ENCODE measurements at places on chromosomes 12 and 14.

DNA sequence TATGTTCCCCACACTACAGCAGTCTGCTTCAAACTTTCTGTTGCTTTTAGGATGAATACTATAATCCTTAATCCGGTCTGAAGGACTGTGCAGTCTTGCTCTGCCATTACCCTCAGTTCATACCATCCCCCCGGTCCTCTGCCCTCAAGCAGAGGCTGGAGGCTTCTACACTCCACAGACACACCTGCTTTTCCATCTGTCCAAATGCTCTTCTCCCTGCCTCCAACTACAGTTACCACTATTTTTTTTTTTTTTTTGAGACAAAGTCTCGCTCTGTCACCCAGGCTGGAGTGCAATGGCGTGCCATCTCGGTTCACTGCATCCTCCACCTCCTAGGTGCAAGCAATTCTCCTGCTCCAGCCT is 19.3 kb upstream of the KCNH3 start:
- DNase-seq: no peak

- no peak for DNase-seq
Measured at GRCh38 chr14:32427726-32428528, 98.8 kb downstream of the AKAP6 start.

DNA sequence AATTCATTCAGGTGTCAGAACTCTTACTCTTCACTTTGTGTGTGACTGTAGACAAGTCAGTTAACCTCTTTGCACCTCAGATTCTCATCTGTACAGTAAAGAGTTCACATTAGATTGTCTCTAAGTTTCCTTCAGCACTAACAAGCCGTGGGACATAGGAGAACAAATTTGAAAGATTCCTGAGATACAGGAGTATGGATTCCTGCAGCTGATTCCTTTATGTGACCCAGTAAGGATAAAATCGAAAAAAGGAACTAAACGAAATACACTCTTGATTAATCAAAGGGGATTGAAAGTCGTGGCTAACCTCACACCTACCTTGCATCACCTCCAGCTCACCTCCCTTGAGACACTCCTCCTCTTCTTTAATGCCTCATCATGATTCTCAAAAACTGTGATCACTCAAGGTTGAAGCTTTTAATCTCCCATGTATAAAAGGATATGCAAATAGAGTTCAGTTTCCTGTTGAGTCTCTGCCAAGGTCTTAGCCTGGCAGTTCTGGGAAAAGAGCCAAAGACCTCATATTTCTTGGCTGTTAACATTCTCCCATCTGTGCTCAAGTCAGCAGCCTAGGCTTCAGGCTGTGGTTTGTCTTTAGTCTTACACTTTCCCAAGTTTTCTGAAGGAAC is 156.6 kb downstream of the DAD1 start:
- DNase-seq: peak; percentile 69

DNA sequence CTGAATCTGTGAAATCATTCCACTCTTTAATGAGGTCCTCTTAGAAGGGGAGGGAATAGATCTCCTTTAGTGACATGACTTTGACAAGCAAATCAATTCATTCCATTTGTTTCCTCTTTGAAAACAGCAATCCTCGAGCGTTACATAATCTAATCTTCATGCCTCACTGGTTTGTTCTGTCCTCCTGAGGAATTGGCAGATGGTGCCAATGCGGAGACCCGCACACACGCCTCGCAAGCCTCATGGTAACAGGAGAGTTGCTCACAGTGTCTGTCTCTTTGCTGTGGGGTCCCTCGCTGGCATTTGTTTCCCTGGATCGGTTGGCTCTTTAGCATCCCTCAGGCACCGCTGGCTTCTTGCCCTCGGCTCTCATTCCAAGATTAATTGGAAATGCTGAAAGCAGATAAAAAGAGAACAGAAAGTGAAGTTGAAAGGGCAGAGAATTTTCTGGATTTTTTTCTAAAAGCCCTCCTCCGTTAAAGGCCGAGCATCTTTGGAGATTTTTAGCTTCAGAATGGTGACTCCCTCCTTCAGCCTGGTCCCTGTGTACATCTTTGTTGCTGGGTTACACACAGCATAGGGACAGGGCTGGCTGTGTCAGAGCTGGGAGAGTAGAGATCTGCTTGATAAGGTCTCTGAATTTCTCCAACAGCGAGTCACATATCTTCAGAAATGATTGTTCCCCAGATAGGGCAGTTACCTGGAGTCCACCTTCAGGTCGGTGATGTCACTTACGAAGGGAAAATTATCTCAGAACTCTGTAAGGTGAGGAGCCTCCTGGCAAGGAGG is 10.1 kb upstream of the CABP1 start:
- no peak for DNase-seq

- DNase-seq: no peak
Measured at GRCh38 chr12:118842866-118843265, 138.5 kb upstream of the SRRM4 start.

- no peak for DNase-seq
Measured at GRCh38 chr12:115023279-115024265, 339.6 kb upstream of the TBX3 start.

GRCh38 chr14:70619708-70620107 is 19.3 kb upstream of the MED6 start:
- no peak for DNase-seq

DNA sequence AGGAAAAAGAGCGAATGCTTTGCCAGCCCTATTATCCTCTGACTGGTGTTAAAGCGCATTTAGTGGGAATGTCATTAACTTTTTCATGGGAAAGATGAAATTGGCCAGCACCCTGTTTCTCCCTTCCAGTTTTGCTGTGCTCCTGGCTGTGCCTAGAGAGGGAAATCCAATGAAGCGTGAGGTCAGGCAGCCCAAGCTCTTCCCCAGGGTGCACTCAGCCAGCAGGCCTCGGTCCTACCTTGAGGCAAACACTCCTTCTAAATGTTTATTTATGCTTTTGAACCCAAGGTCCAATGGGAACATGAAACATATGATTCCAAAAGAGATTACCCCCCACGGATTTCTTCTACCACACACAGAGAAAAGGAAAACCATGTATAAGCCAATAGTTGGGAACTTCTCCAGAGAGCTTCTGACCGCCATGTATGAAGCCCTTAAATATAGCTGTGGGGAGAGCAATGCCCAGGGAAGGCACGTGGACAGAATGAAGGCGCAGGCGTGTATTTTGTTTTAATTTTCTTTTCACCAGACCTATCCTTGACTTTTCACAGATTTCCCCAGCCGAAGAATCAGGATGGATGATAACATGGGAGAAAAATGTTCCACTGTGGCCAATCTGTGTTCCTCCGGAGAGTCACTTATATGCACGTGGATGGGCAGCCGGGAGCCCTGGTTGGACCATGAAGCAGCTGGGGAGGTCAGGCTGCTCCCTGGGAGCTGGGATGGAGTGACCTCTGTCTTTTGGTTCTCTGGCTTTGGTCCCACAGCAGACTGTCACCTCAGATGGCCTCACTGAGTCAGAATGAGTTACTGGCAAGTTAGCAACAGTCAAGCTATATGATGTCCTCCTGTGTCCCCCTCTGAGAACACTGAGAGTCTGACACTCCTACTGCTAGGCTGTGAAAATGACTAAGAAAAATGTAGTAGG is 37.3 kb downstream of the GPR135 start:
- DNase-seq: no peak

DNA sequence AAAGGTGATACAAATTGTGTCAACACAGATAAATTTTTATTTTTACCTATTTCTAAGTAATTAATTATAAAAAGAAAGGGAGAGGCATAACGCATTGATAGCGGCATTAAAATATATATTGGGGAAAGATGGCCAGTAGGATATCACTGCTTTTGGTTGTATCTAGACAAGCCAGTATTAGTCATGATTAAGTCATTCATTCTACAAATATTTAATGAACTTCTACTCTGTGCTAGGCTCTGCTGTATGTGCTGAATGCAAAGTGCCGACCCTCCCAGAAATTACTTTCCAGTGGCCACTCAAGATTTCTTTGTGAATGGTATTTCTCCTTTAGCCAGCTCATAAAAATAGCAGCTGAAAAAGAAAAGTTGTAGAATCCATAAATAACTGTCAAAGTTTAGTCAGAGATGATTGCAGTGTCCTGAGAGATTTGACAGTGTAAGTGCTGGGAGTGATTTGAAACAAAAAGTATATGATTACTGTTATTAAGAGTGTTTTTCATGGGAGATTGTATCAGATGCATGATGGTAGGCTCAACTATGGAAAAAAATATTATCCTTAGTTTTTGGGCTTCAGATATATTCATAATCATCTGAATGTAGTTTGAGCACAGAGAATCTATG is 133.2 kb downstream of the MGAT4C start:
- no peak for DNase-seq

DNA sequence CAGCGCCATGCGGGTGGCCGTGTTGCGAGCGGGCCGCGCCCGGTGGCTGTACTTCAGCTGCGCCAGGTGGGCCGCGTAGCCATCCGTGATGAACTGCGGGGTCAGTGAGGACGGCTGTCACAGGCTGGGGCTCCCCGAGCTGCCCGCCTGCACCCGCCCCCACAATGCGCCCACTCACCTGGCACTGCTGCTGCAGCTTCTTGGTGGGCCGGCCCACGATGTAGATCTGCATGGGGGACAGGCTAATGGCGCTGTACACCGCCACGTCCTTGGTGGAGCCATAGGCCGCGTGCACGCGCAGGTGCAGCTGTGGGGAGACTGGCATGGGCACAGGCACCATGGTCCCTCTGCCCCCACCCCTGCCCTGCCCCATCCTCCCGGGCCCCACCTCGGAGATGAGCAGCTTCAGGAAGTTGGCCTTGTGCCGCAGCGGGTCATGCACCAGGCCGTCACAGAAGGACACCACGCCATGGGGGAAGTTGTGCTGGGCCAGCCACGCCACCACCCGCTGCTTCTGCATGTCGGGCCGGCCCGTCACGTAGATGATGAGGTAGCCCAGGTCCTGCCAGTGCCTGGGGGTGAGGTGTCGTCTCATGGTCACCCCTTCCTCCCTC is 5.9 kb downstream of the ARL6IP4 start:
- DNase-seq: no peak

DNA sequence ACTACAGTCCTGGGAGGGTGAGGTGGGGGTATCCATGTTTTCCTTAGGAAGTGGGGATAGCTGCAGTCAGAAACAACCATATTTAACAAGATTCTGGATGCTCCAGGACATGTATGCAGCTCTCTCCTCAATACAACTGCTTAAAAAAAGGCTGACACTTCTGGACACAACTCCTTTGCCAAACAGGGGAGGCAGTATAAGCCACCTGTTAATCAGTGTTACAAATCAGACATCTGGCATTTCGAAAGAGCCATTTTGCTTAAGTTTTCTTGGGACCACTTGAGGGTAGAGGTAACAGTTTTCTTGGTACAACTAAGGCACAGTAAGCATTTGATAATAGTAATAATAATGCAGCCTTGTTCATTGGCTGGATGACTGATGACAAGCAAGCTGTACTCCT is 47.1 kb downstream of the RPGRIP1 start:
- DNase-seq: no peak

- no peak for DNase-seq
Measured at GRCh38 chr14:26163761-26164160, 434.1 kb downstream of the NOVA1 start.

GRCh38 chr12:102954134-102954533 is 3.3 kb upstream of the ASCL1 start:
- DNase-seq: no peak

DNA sequence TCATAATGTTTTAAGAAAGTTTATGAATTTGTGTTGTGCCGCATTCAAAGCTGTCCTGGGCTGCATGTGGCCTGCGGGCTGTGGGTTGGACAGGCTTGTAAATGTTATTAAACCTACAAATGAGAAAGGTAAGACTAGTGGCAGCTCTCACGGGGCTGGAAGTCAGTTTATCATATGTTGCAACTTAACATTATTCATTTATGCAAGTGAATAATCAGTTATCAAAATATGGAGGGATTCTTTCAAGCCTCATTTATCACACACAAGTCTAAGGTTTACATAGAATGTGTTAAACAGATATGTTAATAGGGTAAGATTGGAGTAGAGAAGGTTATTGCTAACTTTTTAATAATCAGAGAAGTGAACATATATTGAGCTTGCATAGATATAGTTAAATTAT is 442.5 kb upstream of the RGS6 start:
- DNase-seq: no peak

DNA sequence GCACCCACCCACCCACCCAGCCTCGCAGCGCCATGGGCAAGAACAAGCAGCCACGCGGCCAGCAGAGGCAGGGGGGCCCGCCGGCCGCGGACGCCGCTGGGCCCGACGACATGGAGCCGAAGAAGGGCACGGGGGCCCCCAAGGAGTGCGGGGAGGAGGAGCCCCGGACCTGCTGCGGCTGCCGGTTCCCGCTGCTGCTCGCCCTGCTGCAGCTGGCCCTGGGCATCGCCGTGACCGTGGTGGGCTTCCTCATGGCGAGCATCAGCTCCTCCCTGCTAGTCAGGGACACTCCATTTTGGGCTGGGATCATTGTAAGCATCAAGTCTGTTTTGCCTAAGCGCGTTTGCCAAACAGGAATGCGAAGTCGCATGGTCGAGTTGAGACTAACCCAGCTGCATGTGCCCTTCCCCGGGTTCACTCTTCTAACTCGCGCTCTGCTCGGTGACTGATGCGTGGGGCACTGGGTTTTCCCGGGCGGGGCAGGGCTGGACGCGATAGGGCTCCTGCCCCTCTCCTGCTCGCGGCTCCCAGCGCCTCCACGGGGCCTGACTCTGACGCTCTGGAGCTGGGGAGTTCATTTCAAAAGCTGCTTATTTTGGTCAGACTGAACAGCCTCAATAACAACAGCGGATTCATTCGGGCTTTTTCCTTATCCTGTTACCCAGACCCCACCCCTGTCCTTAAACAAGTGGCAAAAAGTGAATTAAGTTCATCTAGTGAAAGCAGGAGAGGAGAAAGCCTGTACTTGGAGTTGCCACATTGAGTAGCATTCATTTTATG is 458 bp downstream of the SSPN start:
- DNase-seq: no peak

DNA sequence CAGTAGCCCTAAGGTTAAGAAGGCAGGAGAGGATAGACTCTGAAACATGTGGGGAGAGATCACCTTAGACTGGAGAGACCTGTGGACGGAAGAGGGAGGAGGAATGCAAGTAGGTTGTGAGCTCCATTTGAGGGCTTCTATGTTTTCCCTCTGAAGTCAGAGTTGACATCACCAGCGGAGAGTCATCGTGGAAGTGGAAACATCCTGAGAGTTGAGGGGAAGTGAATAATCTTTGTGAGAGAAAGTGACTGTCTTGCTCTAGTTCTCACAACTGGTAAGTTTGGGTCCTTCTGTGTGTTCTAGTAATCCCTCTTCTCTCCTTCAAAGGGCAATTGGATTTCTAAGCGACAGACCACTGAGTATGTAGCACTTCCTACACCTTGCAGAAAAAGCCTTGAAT is 103.6 kb upstream of the CCND2 start:
- no peak for DNase-seq

DNA sequence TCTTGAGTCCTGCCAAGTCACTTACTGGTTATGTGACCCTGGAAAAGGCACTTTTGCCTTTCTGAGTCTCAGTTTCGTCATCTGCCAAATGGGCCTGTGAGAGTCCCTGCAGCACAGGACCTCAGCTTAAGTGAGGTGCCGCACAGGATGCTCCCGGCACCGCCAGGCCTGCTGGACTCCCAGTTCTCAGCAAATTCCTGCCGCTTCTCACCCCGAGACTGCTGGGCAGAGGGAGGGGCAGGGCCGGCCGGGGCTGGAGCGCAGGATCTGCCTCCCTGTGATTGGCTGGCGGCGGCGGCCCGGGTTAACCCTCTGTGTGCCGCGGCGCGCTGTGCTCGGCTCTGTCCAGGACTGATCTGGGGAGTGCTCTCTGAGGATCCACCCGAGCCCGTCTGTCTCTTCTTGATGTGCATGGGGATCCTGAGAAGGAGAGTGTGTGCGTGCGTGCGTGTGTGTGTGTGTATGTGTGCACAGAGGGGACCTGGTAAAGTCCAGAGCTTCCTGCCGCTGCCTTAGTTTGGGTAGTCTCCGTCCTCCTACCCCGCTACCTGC is 8.6 kb downstream of the SETD1B start:
- DNase-seq: no peak

GRCh38 chr14:98976271-98976670 is 295.7 kb downstream of the BCL11B start:
- DNase-seq: no peak
